ENCODE measurements at places on chromosomes 4 and X.

DNA sequence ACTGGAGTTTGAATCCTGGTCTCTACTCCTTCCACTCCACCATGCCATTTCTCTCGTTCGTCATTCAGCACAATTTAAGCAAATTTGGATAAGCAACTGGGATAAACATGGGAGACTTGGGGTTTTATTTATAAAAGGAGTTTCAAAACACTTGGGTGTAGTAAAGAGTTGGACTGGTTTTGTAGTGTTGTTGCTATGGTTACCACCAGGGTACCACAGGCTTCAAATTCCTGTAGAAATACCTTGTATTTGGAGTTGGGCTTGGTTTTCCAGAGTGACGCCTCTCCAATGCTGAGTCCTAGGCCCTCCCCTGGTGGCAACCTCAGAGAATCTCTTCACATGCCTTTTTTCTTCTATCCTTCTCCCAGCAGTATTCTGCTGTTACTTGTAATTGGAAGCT is 27.9 kb upstream of the PHOX2B start:
- DNase-seq: no peak

DNA sequence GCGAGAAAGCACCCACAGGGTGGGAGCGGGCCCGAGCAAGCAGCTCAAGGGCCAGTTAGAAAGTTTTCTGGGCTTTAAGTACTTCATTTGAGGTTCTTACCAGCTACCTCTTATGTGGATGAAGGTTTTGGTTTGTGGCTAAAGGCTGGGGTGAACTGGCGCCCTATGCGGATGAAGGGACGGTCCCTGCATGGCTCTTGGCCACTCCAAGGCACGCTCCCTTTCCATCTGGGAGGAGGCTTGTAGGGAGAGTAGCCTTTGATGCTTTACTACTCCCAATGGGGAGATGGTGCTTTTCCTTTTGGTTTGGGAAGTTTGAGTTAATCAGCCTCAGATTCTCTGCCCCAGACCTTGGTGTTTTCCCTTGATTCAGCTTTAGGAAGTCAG is 17.7 kb downstream of the MRFAP1 start:
- DNase-seq: no peak

GRCh38 chrX:23902419-23902818 is 5.3 kb downstream of the APOO start:
- DNase-seq: no peak

- DNase-seq: no peak
These were observed 51.0 kb downstream of the WFS1 start for GRCh38 chr4:6320663-6321062.

- no peak for DNase-seq
These were observed 72.4 kb downstream of the COQ2 start for GRCh38 chr4:83212041-83212851.
